ENCODE measurements at places on chromosomes 7 and 10.
A peak's percentile ranks its signal among the peaks of the same experiment; 100 is the strongest.

DNA sequence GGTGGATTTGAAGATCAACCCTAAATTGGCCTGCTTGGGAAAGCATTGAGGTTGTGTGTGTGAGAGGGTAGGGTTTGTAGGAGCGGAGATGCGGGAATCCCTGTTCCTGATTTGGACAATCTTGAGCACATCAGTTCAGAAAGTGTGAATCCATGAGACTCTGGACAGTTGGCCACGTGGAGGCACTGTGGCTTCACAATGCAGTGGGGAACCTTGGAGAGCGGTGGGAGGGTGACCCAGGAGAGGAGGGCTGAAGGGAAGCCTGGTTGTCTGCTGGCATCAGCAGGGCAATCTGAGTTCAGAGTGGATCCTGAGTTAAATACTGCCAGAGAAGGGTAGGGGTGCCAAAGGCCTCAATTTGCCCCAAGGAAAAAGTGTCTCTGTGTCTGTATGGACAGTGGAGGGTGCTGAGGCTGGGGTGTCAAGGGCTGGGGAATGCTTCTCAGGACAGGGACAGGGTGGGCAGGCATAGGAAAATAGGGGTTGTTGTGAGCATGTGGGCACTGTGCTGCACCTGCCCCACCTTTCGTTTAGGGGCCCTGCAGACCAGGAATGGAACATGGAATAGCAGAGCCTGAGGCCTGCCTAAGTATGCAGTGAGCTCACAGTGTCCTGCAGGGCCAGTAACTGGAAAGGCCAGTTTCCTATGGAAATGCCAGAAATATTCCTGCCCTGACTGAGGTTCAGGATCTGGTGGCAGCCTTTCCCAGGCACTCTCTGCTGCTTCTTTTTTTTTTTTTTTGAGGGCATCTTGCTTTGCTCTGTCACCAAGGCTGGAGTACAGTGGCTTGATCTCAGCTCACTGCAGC, 162.9 kb upstream of the PRSS58 start:
- no peak for DNase-seq

GRCh38 chr10:71314028-71314693, 4.9 kb upstream of the SLC29A3 start:
- DNase-seq, result peak; percentile 45

DNA sequence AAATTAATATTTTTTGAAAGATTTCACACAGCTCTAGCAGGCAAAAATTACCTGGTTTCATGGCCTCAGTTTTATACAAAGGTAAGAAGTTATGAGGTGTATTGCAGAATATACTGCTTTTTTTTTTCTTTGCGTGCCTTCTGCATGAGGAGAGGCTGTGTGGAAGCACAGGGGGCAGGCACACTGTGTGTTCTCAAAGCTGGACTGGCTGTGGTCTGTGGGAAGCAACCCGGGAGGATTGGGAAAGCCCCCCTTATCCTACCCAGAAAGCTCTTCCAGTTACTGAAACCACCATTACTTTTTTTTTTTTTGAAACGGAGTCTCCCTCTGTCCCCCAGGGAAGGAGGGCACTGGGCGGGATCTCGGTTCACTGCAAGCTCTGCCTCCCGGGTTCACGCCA, 25.0 kb downstream of the ADARB2 start:
- no peak for DNase-seq

DNA sequence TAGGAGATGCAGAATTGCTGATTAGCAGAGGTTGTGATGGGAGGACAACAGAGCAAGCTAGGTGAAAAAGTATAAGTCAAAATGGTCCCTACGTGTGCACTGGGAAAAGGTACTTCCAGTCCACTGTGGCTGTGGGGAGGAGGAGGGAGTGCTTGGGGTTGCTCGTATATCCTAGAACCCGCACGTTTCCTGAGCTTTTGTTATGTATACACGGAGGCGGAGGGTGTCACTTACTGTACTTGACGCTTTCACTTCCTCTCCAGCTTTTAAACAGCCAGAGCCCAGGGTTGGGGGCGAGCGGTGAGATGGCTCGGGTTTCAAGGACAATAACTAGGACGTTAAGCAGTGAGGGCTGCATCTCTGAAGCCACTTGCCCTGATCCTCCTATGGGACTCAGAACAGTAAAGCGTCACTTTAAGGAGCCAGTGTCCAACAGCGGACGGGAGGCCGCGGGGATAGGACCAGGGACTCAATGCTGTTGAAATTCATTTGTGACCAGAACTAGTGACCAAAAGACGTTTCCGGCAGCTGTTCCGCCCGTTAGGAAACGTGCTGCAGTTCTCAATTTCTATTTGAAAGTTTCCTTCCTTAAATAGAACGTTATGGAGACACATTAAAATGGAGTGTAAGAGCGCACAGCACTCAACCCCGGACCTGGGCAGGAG, 985 bp upstream of the ETV1 start:
- no peak for DNase-seq

GRCh38 chr10:113176652-113177155, 226.7 kb downstream of the TCF7L2 start:
- DNase-seq, result no peak

DNA sequence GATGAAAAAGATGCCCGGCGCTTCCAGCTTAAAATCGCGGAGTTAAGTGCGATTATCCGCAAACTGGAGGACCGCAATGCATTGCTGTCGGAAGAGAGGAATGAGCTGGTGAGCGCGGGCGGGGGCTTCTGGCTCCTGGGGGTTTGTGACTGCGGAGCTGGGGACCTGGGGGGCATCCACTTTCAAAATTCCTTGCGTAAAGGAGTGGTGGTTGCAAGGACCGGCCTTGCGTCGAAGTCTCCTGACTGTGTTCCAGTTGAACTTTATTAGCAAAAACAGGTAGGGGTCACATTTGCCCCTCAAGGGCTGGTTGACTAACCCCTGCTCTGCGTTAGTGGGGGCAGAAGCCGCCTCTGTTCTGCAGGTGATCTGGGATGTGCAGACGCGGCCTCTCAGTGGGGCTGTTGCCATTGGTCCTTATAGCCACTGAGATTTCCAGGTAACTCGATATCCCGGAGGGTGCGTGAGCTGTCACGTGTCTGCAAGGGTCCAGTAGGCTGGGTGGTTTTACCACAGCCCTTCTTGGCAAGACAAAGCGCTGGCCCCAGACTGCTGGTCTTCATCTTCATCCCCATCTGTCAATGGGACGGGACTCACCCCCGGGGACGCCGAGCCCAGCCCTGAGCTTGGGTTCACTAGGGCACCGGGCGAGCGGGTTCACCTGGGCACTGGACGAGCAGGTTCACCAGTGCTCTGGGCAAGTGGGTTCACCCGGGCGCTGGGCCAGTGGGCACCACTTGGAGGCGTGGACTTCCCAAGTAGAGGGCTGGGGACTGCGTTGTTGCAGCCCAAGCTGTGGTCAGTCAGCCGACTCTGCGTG, 51.5 kb upstream of the DPYSL4 start:
- DNase-seq, result no peak

GRCh38 chr7:144445590-144445989, 42.1 kb upstream of the NOBOX start:
- no peak for DNase-seq

- no peak for DNase-seq
Observed at GRCh38 chr10:131573256-131573655, 261.7 kb upstream of the TCERG1L start.

DNA sequence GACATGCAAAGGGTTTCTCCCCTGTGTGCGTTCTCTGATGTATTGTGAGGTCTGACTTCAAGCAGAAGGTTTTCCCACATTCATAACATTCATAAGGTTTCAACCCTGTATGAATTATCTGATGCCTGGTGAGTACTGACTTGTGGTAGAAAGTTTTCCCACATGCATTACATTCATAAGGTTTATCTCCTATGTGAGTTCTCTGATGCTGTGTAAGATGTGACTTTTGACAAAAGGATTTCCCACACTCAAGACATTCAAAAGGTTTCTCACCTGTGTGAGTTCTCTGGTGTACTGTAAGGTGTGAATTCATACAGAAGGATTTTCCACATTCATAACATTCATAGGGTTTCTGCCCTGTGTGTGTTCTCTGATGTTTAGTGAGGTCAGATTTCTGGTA, 45.1 kb downstream of the ZNF33B start:
- DNase-seq, result no peak

DNA sequence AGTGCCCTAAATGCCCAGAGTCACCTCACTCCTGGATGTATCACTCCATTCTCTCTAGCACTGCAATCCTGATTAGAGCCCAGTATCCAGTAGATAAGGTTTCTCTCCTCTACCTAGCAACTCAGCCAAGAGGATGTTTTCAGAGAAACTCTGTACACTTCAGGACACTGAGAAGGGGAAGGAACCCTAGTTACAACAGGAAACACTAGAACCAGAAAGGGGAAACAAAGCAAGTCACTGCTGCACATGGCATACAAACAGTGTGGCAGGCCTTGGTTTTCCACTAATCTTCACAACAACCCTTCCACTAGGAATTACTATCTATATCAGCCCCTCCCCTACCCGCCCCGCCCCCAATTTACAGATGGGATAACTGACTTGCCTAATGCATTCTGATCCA, 1.6 kb downstream of the FAM204A start:
- no peak for DNase-seq

DNA sequence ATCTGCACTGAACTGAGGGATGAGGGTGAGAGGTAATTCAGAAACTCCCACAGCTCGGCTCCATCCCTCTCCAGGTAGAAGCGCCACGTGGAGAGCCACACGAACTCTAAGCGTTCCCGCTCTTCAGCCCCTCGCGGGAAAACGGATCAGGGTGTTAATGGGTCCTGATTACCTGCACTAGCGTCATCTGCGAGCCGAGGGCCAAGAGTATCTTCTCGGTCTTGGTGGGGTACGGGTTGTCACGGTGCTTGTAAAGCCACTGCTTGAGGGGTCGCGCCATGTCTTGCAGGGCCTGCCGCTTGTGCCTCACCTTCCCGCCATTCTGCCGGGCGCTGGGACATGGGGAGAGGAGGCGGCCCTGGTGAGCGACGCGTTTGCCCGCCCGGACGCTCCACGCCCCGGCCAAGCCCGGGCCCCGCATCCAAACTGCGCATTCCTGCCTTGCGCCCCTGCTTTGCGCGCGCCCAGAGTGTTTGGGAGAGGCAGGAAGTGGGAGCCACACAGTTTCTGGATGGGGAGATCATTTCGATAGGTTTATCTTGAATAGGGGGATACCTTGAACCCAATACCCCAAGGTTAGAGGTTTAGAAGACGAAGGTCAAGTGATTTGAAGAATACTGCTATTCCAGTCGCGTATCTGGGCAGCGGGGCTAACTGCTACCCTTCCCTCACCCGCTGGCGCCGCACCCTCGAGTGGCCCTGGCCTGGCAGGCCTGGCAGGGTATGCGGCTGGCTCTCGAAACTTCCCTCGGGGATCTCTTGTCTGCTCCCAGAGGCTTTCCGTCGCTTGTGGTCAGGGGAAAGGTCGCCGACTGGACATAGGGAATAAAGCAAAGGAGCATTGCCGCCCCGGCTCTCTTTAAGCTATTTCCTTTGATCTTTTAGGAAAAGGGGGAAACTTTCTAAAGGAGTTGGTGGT, 4.2 kb downstream of the MKX start:
- no peak for DNase-seq

- DNase-seq, result no peak
Observed at GRCh38 chr10:58952747-58953466, 223.5 kb upstream of the PHYHIPL start.

GRCh38 chr10:127151541-127151940, 44.9 kb downstream of the INSYN2A start:
- DNase-seq, result no peak

DNA sequence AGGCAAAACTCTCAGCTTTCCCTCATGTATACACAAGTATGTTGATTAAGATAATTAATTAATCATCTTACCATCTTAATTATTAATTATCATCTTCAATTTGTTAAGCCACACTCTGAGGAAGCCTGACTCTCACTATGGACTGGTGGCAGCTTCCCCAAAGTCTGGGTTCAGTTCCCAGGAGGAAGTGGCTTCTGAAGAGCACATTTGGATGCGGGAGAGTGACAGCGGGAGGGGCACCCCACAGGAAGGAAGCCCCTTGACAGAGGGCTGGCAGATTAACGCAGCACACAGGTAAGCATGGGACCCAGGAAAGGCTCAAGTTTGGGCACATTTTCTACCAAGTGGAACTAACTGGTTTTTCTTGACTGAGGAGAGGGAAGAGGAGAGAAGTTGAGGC, 13.4 kb upstream of the SLIT1 start:
- no peak for DNase-seq

DNA sequence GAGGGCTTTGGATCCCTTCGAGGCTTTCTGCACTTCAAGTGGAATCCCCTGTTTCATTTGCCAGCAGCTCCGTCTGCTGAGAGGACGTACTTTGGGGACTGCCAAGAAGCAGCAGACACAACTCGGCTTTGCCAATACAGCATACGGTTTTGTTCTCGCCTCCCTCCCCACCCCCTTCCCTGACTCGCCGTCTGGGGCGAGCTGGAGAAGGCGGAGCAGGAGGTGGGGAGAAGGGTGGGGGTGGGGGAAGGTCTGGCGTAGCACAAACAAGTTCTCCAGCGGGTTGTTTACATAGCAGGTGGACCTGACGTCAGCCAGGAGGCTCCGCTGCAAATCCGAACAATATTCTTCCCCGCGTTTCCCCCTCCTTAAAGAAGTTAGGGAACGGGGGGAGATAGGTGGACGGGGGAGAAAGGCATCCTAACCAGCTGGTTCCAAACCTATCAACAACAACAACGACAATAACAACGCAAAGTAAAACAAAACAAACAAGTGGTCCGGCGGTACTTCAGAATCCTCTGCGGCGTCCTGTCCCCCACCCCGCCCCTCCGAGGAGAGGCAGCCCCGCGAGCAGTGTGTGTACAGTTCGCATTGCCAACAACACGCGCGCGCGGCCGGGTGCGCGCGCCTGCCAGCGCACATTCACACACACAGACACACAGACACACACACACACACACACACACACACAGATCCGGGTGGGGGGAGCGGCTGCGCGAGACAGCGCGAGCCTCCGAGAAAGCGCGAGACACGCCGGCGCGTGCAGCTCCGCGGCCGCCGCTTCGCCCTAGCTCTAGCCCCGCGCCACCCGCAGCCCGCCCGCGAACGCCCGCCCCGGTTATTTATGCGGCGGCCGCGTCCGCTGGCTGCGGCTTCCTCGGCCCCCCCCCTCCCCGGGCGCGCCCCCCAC, 167.0 kb upstream of the PPP1R3A start:
- no peak for DNase-seq

DNA sequence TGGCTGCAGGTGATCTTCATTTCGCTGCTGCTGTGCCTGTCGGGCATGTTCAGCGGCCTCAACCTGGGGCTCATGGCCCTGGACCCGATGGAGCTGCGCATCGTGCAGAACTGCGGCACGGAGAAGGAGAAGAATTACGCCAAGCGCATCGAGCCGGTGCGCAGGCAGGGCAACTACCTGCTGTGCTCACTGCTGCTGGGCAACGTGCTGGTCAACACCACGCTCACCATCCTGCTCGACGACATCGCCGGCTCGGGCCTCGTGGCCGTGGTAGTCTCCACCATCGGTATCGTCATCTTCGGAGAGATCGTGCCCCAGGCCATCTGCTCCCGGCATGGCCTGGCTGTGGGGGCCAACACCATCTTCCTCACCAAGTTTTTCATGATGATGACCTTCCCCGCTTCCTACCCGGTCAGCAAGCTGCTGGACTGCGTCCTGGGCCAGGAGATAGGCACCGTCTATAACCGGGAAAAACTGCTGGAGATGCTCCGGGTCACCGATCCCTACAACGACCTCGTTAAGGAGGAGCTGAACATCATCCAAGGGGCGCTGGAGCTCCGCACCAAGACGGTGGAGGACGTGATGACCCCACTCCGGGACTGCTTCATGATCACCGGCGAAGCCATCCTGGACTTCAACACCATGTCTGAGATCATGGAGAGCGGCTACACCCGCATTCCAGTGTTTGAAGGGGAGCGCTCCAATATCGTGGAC, 1.3 kb downstream of the CNNM2 start:
- no peak for DNase-seq

- DNase-seq, result no peak
Observed at GRCh38 chr10:48758411-48758810, 73.7 kb downstream of the WDFY4 start.

All from stimulated activated CD4-positive, alpha-beta T cell treated with anti-CD3 and anti-CD28 coated beads, Interleukin-1b, Interleukin-23, amount 100 ng/mL, for 1 hour (primary cell).